ENCODE measurements at places on chromosomes 1 and 21.

GRCh38 chr1:41823471-41823870 is 95.3 kb downstream of the HIVEP3 start:
- no peak for DNase-seq

DNA sequence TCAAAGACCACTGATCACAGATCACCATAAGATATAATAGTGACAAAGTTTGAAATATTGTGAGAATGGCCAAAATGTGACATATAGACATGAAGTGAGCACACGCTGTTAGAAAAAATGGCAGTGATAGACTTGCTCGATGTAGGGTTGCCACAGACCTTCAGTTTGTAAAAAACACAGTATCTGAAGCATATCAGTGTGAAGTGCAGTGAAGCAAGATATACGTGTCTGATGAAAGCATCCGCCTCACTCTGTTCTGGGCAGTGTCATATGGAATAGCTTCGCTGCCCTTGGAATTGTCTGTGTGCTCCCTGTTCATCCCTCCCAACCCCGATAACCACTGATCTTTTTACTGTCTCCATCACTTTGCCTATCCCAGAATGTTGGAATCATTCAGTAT is 50.7 kb downstream of the GALNT2 start:
- DNase-seq = no peak

- no peak for DNase-seq
These were observed 308.6 kb downstream of the TPR start for GRCh38 chr1:186066411-186066810.

DNA sequence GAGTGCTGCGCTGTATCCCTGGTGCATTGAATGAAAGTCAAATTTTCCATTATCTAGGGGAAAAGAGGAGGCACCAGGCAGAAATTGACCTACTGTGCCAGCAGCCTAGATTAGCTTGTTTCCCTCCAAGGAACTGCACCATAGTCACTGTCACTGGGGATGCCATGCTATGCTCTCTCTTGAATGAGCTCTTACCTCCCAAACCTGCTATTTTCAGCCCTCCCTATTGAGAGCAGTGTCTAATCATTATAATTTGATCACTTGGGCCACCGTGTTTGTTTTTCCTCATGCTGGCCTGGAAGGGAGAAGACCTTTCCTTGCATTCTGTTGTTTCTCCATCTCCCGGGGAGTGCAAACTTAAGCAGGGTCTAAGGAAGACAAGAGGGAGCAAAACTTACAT is 492.9 kb downstream of the SIPA1L2 start:
- no peak for DNase-seq

GRCh38 chr1:248618119-248618518 is 16.8 kb downstream of the OR2T11 start:
- DNase-seq = no peak

DNA sequence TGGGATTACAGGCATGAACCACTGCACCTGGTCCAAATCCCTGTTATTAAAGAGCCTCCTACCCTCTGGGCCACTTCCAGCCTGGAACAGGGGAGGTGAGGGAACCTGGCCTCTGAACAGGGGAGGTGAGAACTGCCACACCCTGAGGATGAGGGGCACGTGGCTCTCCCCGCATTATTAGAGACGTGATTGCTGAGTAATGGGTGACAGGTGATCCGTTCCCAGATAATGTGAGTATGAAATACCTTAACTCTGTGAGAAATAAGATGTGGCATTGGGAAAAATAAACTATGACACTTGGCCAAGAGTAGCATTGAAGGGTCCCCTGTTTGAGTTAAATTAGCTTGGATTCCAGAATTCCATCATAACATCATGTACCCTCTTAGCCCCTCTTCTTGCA is 13.6 kb upstream of the SLC25A34 start:
- no peak for DNase-seq

GRCh38 chr1:15429701-15430149 is 8.5 kb upstream of the CTRC start:
- DNase-seq = no peak

GRCh38 chr1:204475656-204476432 is 18.8 kb downstream of the PIK3C2B start:
- no peak for DNase-seq

Data from effector memory CD8-positive, alpha-beta T cell (primary cell).